ENCODE measurements at places on chromosomes 11 and 22.
A peak's percentile ranks its signal among the peaks of the same experiment; 100 is the strongest.

DNA sequence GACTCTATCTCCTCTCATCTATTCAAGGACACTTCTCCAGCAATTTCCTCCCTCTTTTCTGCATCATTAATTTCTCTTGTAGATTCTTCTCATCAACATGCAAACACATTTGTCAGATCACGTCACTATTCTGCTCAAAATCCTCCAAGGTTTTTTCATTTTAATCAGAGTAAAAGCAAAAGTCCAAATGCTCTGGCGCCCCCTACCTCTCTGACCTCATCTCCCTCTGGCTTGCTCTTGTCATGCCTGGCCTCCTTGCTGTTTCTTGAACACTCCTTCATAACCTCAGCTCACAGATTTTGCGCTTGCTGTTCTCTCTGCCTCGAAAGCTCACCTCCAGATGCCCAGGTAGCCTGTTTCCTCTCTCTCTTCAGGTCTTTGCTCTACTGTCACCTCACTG is 22.4 kb downstream of the RTCB start:
- peak; percentile 33 for DNase-seq
- H3K4me3 ChIP-seq = no peak overlapping the region
- no peaks in the 10 kb centered on the region for H3K27me3 ChIP-seq
- 0 out of 2 replicates have a peak, but pooled peaks cover 3% of the 10 kb centered on the region for H3K36me3 ChIP-seq

GRCh38 chr22:43723816-43724215 is 88.3 kb downstream of the EFCAB6 start:
- no peaks in the 10 kb centered on the region for H3K36me3 ChIP-seq
- no peak overlapping the region for H3K4me3 ChIP-seq
- no peaks in the 10 kb centered on the region for H3K27me3 ChIP-seq
- no peak for DNase-seq

DNA sequence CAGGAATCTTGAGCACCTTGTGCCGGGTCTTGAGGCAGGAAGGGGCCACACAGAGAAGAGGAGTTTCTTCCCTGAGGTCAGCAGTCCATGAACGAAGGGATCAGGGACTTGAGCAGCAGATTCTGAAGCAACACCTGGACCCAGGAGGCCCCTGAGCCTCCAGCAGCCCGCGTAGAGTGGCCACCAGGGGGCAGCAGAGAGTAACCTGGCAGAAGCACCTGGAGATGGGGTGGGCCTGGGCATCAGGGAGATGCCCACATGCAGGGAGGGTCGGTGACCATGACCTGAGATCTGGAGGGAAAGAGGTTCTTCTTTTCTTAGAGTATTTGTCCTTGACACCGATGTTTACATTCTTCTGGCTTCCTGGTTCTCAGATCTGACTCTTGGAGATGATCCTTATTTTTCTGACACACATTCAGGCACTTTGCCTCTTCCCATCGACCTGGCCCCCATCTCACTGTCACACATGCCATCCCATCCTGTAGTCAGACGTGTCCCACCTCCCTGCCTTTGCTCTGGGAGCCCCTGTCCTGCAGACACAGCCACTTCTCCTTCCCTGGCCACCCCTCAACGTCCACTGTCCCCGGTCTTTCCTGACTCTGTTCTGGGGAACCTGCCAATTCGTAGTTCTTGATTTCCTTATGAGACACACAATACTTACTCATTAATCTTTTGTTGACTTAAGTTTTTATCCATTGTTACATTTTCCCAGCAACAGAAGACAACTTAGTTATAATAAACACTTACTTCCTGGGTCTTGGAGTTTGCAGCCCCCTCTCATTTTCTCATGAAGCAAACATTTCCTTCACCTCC is 66.5 kb downstream of the GGTLC2 start:
- H3K4me3 ChIP-seq = no peak overlapping the region
- H3K27me3 ChIP-seq = no peaks in the 10 kb centered on the region
- H3K4me1 ChIP-seq = peaks cover 5% of the 10 kb centered on the region
- no peaks in the 10 kb centered on the region for H3K36me3 ChIP-seq
- DNase-seq = peak; percentile 56

DNA sequence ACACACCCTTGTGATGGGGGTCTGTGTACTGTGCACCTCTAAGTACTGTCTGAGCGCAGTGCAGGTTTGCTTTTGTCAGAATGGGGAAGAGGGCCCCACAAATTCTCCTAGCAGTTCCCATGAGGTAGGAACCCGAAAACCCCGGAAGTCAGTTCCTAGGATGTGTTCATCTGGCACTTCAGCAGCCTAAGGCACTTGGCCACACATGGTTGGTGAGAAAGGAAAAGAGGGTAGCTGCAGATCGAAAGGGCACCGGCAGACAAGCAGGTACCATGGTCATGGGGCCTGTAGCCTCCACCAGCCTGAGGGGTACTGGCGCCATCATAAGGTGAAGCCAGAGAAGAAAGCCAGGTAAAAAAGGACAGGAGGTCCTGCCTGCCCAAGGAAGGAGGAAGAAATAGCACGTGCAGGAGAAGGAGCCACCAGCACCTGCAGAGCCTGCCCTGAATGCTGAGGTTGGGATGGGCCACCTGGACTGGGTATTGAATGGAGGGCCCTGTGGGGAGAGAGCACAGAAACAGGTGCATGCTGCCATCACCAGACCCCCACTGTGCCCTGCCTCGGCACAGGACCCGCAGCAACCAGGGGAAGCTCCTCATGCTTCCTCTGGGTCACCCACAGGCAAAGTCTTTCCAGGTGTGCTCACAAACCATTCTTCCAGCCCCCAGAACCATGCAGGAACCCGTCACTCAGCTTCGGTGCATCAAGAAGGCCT is 8.1 kb upstream of the CASTOR1 start:
- no peak overlapping the region for H3K4me3 ChIP-seq
- H3K36me3 ChIP-seq = peaks cover 5% of the 10 kb centered on the region
- no peak overlapping the region for H3K27ac ChIP-seq
- H3K4me1 ChIP-seq = peaks cover 21% of the 10 kb centered on the region

DNA sequence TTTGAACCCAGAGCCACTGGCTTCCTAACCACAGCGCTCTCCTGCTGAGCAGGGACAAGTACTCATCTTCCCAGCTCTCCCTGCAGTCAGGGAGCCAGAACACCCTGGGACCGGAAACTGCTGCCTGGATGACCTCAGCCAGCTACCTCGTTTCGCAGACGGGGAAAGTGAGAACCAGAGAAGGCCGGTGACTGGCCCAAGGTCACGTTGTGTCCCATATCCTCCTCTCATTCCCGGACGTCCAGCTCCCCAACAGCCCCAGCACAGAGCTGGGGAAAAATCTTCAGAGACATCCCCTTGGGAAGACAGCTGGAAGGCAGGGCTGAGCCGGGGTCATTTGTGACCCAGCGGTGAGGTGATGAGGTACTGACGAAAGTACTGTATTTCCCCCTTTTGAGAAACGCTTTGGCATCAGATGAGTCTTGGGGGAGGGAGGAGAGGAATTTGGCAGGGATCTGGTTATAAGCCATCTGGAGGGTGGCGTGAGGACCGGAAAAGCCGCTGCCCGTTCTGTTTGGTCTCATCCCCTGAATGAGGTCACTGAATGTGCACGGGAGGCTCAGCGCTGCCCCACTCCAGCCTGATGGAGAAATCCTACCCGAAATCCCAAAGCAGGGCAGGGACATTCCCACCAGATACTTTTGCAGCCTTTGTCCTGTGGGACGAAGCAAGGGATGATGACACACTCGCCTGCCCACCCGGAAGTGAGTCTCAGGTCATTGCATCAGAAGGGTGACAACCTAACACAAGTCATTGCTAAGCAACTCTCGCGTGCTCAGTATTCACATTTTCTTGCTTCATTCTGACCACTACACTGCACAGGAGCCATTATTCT is 41.1 kb downstream of the LIF start:
- no peaks in the 10 kb centered on the region for H3K36me3 ChIP-seq
- H3K4me3 ChIP-seq = no peak overlapping the region
- H3K4me1 ChIP-seq = peaks cover 56% of the 10 kb centered on the region

- peak; percentile 11 for DNase-seq
- H3K27me3 ChIP-seq = no peaks in the 10 kb centered on the region
- no peaks in the 10 kb centered on the region for H3K4me1 ChIP-seq
- no peaks in the 10 kb centered on the region for H3K36me3 ChIP-seq
These were observed 32.2 kb downstream of the TSPAN18 start for GRCh38 chr11:44758983-44759382.

- no peaks in the 10 kb centered on the region for H3K4me1 ChIP-seq
- no peaks in the 10 kb centered on the region for H3K36me3 ChIP-seq
- H3K27ac ChIP-seq = no peak overlapping the region
- no peaks in the 10 kb centered on the region for H3K27me3 ChIP-seq
- no peak overlapping the region for H3K4me3 ChIP-seq
These were observed 217.0 kb upstream of the ZBED5 start for GRCh38 chr11:11074686-11075335.

DNA sequence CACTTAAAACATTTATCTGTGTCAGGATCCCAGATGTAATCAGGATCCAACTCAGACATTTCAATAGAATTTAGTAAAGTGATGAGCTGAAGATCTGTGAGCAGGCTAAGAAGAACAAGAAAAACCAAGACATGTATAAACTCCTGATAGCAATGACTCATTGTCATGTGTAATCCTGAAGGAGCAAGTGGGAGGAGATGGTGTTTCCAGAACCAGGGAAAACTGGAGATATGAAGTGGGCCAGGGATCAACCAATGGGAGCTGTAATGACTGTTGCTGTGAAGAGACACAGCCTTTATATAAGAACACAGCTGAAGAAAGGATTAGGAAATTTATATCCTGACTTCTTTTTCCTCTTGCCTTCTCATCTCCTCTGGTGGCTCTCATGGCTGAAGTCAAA is 682.5 kb upstream of the ARHGAP42 start:
- peaks cover 20% of the 10 kb centered on the region for H3K4me1 ChIP-seq
- no peaks in the 10 kb centered on the region for H3K36me3 ChIP-seq
- H3K4me3 ChIP-seq = no peak overlapping the region
- no peaks in the 10 kb centered on the region for H3K27me3 ChIP-seq
- H3K27ac ChIP-seq = no peak overlapping the region
- no peak for DNase-seq

- no peaks in the 10 kb centered on the region for H3K36me3 ChIP-seq
- no peaks in the 10 kb centered on the region for H3K27me3 ChIP-seq
- H3K4me3 ChIP-seq = no peak overlapping the region
- DNase-seq = no peak
- no peak overlapping the region for H3K27ac ChIP-seq
These were observed 177.1 kb downstream of the BRD1 start for GRCh38 chr22:49650336-49651241.

DNA sequence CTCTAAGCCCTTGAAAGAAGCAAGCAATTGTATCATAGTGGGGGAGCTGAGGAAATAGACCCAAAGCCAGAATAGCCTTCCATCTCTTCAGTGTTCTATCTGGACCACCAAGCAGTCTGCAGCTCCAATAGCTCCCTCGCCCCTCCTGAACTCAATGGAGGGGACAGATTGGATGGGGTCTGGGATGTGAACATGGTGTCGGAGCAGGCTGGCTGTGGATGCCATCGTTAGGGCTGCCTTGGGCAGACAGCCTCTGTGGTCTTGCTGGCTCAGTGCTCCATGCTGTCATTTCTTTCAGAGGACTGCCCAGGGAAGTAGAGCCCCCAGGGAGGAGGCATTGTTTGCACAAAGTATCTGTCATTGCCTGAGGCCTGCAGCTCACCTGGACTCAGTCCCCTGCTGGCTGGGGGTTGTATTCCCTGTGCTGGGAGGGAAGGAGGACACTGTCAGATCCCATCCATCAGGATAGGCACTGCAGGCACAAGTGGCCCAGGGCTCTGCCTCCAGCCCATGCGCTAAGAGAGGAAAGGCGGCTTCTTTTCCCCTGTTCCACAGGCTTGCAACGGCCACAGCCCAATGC is 537.7 kb downstream of the BUD13 start:
- H3K4me3 ChIP-seq = no peak overlapping the region
- no peaks in the 10 kb centered on the region for H3K4me1 ChIP-seq
- peak; percentile 64 for DNase-seq
- H3K27me3 ChIP-seq = no peaks in the 10 kb centered on the region

- H3K4me1 ChIP-seq = peaks cover 48% of the 10 kb centered on the region
- no peak overlapping the region for H3K4me3 ChIP-seq
- H3K27me3 ChIP-seq = no peaks in the 10 kb centered on the region
- DNase-seq = no peak
These were observed 459.1 kb downstream of the MIAT start for GRCh38 chr22:27116312-27117086.

DNA sequence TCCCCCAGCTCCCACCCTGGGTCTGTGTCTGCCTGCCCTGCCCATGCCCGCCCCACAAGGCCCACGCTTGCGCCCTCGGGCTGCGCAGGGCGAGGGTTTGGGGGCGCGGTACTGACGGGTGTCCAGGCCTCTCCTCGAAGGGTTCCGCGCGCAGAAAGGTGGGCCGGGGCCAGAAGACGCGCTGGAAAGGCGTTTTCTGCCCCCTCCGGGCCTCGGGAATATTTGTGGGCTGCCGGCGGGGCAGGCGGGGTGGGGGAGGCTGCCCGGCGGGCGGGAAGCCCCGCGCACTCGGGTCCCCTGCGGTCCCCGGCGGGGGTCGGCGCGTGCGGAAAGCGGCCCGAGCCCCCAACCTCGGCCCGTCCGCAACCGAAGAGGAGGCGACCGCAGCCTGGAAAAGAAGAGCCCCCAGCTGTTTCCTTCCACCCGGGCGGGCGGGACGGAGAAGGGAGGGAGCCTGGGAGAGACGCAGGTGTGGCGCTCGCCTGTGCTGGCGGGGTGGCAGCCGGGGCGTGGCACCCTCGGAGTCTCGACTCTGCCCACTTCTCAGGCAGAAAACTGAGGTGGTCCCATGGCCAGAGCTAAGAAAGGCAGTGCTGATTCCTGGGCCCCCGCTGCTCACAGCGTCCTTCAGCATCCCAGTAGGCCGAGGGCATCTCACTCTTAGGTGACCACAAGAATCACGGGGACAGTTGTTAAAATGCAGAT is 59.0 kb downstream of the THAP12 start:
- H3K4me1 ChIP-seq = peaks cover 13% of the 10 kb centered on the region
- DNase-seq = no peak

DNA sequence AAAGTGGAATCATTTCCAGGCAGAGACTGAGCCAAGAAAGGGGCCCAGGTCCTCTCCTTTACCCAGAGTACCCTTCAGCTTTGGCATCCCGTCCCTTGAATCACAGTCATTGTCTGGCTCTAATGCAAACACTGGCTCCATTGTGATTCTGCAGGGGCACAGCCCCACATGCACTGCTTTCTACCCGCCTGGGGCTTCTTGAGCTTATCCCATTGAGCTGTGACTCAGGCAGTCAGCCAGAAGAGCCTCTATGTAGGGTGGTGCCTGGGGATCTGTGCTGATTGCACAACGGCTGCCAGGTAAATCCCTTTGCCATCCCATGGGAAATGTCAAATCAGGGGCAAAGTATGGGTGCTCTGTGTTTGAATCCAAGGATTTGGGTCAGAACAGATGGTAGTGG is 88.9 kb downstream of the RASSF10 start:
- no peak overlapping the region for H3K4me3 ChIP-seq
- H3K36me3 ChIP-seq = no peaks in the 10 kb centered on the region
- DNase-seq = no peak
- no peak overlapping the region for H3K27ac ChIP-seq
- H3K4me1 ChIP-seq = peaks cover 7% of the 10 kb centered on the region
